ENCODE measurements at places on chromosomes 16 and 17. TPM values are rescaled to one million over a fixed set of nuclear protein-coding genes. Genes with fewer than 3 reads are reported as not detected.

- no peak for DNase-seq
- no peaks in the 10 kb centered on the region for H3K36me3 ChIP-seq
- peaks cover 15% of the 10 kb centered on the region for H3K27me3 ChIP-seq
- peaks cover 7% of the 10 kb centered on the region for H3K4me1 ChIP-seq
- H3K27ac ChIP-seq, result no peak overlapping the region
- no peak overlapping the region for H3K4me3 ChIP-seq
Observed at GRCh38 chr17:17414341-17414805, 62.4 kb upstream of the MED9 start.

GRCh38 chr17:14498812-14499211 is 197.9 kb downstream of the HS3ST3B1 start:
- H3K27me3 ChIP-seq, result no peaks in the 10 kb centered on the region
- no peak overlapping the region for H3K4me3 ChIP-seq
- H3K27ac ChIP-seq, result no peak overlapping the region
- DNase-seq, result no peak
- peaks cover 6% of the 10 kb centered on the region for H3K36me3 ChIP-seq

DNA sequence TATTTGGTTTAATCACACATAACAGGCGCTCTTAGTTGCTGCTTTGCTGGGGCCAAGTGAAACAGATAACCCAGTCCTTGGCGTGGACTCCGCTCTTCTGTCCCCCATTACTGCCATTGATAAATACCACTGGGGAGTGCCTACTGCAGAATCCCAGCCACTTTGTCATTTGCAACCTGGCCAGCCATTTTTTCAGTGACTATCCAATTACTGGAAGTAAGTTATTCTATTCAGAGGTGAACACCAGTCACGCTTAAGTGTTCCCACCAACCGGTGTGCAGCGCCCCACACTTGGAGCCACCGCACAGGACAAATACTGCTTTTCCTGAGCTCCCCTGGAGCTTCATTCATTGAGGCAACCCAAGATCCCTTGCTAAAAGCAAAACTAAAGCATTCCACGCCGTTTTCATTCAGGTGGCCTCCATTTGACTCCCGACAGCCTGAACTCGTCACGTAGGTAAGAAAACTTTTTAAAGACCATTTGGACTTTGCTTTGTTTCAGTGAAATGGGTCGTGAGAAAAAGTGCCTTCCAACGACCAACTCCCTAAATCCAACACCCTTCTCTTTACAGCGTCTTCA is 1.8 kb downstream of the USP7 start:
- DNase-seq, result no peak
- H3K4me3 ChIP-seq, result peak overlapping the region; percentile 96
- H3K27me3 ChIP-seq, result peaks cover 15% of the 10 kb centered on the region
- H3K27ac ChIP-seq, result peak overlapping the region; percentile 4
- H3K4me1 ChIP-seq, result peaks cover 56% of the 10 kb centered on the region

- no peak for DNase-seq
- peaks cover 12% of the 10 kb centered on the region for H3K36me3 ChIP-seq
- H3K27ac ChIP-seq, result no peak overlapping the region
- H3K4me1 ChIP-seq, result peaks cover 9% of the 10 kb centered on the region
- no peak overlapping the region for H3K4me3 ChIP-seq
- no peaks in the 10 kb centered on the region for H3K27me3 ChIP-seq
Observed at GRCh38 chr17:42467889-42468288, 9.2 kb downstream of the ATP6V0A1 start.

DNA sequence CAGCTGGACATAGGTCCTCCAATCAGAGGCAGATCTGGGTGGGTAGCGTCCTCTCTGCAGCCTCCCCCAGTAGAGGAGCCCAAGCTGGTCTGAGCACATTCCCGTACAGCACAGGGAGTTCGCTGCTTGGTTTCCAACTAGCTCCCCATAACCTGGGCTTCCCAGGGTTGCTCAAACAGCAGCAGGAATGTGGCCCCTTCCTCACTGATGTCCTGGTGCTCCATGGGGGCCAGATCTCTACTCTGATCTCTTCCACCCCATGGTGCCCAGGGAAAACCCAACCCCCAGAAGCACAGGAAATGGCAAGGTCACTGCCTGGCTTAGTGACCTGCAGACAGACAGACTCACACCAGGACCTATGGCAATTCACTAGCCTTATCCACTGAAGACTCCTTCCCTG is 11.1 kb upstream of the MMP2 start:
- H3K4me3 ChIP-seq, result no peak overlapping the region
- no peaks in the 10 kb centered on the region for H3K27me3 ChIP-seq
- no peak for DNase-seq
- peak overlapping the region; percentile 60 for H3K27ac ChIP-seq
- H3K4me1 ChIP-seq, result peaks cover 5% of the 10 kb centered on the region

DNA sequence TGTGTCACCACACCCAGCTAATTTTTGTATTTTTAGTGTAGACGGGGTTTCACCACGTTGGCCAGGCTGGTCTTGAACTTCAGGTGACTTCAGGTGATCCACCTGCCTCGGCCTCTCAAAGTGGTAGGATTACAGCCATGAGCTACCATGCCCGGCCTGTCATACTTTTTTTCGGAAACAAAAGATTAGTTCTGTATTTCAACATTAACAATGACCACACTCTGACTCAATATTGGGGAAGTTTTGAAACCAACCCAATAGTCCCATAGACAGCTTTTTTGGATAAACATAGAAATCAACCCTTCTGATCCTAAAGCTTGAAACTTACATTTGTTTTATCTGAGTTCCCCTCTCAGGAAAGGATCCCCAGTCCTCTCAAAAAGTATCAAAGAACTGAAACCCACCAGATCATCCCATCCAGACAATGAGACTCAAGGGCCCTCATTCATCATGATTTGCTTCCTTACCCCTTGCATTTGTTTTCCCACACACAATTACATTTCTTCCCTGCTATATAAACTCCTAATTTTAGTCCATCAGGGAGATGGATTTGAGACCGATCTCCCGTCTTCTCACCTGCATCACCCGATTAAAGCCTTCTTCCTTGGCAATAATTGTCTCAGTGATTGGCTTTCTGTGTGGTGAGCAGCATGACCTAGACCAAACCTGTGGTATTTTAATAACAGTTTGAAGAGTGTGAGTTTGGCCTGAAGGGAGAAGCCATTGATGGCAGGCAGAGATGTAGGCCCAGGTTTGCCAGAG is 7.2 kb upstream of the AGRP start:
- peaks cover 11% of the 10 kb centered on the region for H3K4me1 ChIP-seq
- H3K36me3 ChIP-seq, result no peaks in the 10 kb centered on the region
- DNase-seq, result no peak

IL34 gene
- 0.16 TPM for total RNA-seq

KRTAP3-2 gene
- total RNA-seq, result not detected

FAM171A2 gene
- total RNA-seq, result 50.6 TPM
